Neuronal stem cell (in vitro differentiated cells): ENCODE measurements at places on chromosomes 3 and 15.

DNA sequence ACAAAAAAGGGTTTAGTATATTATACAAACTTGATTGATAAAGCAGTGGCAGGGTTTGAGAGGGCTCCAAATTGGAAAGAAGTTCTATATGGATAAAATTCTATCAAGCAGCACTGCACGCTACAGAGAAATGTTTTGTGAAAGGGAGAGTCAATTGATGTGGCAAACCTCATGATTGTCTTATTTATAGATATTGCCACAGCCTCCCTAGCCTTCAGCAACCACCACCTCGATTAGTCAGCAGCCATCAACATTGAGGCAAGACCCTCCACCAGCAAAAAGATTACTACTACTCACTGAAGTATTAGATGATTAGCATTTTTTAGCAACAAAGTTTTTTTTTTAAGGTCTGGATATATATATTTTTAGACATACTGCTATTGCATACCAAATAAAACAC is 296.7 kb downstream of the CHST2 start:
- no peak for DNase-seq

GRCh38 chr3:64561325-64561843 is 126.4 kb downstream of the ADAMTS9 start:
- DNase-seq, result no peak

GRCh38 chr3:88101142-88101541 is 42.1 kb downstream of the ZNF654 start:
- DNase-seq, result no peak

GRCh38 chr3:109973733-109974132 is 636.4 kb upstream of the DPPA4 start:
- no peak for DNase-seq

- no peak for DNase-seq
Measured at GRCh38 chr15:87032295-87032694, 952.6 kb downstream of the AGBL1 start.
